ENCODE measurements at places on chromosomes 11 and 22.

- no peak for DNase-seq
Measured at GRCh38 chr11:34585735-34586487, 35.0 kb upstream of the EHF start.

GRCh38 chr11:109033627-109034338, 368.9 kb downstream of the DDX10 start:
- no peak for DNase-seq

DNA sequence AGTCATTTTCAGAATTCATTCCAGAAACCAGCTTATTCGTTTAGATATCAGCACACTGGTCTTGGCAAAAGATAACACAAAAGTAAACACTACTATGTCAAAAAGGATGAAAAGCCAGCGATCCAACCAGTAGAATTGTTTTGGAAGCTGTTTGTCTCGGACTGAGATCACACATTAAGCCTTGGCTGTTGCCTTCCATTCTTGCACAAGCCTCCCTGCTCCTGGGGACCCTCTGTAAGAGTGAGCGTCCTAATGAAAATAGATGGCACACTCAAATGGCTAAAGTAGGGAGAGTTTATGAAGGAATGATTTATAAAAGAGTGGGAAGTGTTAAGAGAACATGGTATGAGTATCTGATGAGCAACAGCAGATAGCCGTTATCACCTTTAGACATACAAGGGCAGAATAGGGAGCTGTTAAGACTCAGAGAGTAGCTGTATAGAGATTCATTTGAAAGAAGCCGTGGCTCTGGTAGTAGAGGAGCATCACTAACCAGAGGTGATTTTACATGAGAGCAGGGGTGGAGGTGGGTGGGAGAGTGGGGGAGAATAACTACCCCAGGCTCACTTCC, 25.2 kb downstream of the PDE3B start:
- DNase-seq, result no peak

GRCh38 chr11:2515401-2516275, 70.8 kb downstream of the KCNQ1 start:
- DNase-seq, result no peak

DNA sequence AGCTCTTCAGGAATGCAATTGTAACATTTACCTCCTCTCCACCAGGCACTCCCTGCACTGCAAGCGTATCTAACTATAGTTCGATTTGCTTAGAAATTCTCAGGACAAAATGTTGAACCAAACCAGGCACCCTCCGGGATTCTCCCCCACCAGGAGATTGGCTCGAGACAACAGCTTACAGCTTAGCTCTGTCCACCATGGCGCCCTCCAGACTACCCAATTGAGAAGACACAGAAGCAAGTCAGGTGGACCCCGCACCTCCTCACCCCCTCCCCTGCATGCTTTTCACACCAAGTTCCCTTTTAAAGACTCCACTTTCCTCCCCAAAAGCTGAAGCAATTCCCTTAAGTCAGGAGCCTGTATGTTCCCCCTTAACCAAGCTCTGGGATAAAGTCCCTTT, 34.7 kb upstream of the RFPL3 start:
- no peak for DNase-seq

DNA sequence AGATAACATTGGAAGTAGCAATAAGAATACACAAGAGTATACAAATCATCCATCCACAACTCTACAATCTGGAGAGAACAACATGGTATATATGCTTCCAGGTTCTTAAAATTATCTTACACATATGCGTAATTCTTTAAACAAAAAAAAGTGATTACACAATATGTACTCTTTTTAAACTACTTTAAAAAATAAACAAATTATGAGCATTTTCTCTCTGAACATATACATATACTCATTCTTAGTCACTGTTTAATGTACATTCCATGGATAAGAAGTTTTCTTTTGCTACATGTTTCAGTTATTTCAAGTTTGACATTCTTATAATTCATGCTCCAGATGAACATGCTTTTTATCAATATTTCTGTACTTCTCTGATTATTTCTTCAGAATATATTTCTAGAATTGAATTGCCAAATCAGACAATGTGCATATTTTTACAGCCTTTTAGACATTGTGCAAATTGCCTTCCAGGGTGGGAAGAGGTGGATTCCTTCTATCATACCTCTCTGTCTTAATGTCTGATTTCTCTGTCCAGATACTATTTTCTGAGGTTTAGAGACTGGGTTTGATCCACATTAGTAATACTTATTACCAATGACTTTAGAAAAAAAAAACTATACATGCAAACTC, 551.6 kb downstream of the METTL15 start:
- no peak for DNase-seq

DNA sequence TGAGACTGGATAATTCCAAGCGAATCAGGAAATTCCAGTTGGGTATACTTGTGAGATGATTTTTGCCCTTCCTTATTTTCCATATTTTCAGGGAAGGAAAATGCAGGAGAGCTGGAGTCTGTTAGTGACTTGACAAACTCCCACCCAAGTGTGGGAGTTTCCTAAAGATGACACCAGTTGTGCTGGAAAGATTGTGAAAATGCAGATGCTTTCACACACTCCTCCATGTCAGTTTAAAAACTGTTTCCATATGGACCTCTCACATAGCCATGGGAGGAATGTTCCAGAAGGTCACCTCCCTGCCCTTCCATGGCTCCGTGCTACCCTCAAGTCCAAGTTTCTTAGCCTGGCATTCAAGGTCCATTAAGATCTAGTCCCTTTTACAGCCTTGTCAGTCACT, 350.7 kb upstream of the NARS2 start:
- DNase-seq, result no peak

DNA sequence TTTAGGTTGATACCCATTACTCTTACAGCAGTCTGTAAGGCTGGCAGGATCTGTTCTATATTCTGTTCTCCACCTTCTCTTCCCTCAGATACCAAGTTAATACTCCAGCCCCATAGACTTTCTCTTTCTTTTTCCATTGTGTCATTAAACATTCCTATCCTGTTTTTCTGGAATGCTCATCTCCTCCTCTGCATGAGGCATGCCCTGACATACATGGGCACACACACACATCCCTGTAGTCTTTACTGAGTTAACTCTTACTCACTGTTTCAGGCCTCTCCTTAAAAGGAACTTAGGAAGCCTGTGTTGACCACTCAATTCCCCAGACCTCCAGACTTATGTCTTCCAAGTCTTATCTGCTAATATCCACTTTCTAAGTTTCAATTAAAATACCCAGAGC, 476.8 kb downstream of the METTL15 start:
- DNase-seq, result no peak

GRCh38 chr22:25874327-25874726, 132.3 kb downstream of the MYO18B start:
- no peak for DNase-seq

DNA sequence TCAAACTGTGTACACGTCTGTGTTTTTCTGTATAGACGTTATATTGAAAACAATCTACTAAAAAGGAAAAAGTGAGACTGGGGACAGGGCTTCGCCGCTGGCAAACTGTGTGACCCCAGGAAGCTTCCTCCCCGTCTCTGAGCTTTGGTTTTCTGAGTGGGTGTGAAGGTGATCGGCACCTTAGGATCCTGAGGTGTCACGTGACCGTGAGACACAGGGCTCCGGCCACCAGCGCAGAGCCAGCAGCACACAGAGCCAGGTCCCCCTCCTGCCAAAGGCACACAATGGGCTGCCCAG, 32.0 kb downstream of the KIAA0930 start:
- no peak for DNase-seq

DNA sequence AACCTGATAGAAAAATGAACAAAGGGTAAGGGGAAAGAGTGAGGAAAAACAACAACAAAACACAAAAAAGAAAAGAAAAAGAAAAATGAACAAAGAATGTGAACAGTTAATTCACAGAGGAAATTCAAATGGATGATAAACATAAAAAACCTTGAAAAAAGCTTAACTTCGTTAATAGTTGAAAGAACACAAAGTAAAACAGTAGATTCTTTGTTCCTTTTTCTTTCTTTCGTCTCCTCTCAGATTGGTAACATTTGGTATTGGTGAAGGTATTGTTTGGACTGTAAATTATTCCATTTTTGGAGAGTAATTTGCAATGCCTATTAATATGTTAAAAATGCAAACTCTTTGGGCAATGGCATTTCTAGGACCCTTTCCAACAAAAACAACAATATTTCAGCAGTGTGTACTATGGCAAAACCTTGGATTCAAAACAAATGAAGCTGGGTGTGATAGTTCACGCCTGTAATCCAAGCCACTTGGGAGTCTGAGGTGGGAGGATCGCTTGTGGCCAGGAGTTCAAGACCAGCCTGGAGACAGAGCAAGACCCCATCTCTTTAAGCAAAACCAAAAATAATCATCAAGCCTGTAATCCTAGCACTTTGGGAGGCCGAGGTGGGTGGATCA, 3.3 kb upstream of the BACE1 start:
- DNase-seq, result no peak

DNA sequence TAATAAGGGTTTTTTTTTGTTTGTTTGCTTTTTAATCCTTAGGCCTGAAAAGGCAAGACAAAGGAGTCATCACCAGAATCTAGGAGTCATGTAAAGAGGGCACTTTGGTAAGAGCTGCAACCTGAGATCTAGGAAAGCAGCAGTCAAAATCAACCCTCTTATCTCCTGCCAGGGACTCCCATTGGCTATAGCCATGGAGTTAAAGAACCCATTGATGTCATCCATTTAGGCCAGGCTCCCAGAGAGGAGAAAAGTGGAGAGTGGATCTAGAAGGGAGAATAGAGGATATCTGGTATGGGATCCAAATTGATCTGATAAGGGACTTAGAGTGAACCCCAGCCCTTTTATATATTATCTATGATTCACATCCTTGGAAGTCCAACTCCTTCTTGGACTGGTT, 35.9 kb downstream of the ZNF215 start:
- no peak for DNase-seq

- no peak for DNase-seq
Measured at GRCh38 chr11:114135737-114136151, 76.2 kb downstream of the ZBTB16 start.

DNA sequence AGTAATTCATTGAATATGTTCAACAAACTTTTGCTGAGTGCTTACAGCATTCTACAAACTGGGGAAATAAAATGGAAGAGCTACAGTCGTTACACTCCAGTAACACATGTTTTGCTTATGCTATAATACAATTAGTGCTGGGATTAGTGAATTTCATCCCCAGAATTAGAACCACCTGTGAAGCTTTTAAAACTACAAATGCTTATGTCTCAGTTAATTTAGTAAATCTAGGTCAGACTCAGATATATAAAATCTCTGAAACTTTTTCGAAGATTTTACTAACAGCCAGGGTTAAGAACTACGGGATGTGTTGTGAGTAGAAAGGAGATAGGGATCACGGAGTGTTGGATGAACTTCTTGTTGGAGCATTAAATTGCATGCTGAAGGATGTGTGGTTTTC, 33.7 kb upstream of the EED start:
- DNase-seq, result no peak

GRCh38 chr22:20238901-20239675, 29.0 kb downstream of the RTN4R start:
- DNase-seq, result peak; percentile 55

DNA sequence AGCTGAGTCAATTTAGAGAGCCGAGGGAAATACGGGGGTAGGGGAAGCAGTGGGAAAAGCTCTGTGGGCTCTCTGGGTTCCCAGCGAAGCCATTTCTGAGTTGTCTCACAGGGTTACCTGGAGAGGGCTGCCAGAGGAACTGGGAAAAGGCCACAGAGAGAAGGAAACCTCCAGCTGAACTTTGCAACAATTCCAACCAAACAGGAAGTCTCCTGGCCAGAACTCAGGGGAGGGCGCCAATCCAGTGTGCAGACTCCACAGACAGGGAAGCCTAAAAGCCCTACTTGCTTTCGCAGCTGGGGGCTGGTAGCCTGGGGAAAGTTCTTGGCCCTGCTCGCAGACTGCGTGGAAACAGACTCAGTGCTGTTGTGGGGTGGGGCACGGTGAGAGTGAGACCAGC, 23.1 kb upstream of the GNAZ start:
- DNase-seq, result no peak

DNA sequence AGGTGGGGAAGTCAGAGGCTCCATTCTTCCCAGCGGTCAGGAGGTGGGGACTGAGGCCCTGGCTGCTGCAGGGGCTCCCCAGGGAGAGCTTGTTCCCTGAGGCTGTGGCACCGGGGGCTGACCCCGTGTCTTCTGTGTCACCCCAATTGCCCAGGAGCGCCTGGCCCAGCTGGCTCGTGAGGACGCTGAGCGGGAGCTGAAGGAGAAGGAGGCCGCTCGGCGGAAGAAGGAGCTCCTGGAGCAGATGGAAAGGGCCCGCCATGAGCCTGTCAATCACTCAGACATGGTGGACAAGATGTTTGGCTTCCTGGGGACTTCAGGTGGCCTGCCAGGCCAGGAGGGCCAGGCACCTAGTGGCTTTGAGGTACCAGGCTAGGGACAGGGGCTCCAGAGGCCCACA, 53.2 kb downstream of the MYO7A start:
- DNase-seq, result no peak

GRCh38 chr11:68694431-68695297, 10.3 kb downstream of the GAL start:
- no peak for DNase-seq

- DNase-seq, result no peak
Measured at GRCh38 chr11:16841481-16841880, 103.0 kb downstream of the C11orf58 start.

Measured in amygdala (tissue), 56 donors.